Globus pallidus (tissue), 1 donor: ENCODE measurements at places on chromosomes 2 and 18.

GRCh38 chr2:24191848-24192247 lies 17.0 kb downstream of the FAM228A start:
- no peak for DNase-seq

GRCh38 chr18:64678048-64678447 lies 529.2 kb upstream of the LINC00305 start:
- DNase-seq = no peak

DNA sequence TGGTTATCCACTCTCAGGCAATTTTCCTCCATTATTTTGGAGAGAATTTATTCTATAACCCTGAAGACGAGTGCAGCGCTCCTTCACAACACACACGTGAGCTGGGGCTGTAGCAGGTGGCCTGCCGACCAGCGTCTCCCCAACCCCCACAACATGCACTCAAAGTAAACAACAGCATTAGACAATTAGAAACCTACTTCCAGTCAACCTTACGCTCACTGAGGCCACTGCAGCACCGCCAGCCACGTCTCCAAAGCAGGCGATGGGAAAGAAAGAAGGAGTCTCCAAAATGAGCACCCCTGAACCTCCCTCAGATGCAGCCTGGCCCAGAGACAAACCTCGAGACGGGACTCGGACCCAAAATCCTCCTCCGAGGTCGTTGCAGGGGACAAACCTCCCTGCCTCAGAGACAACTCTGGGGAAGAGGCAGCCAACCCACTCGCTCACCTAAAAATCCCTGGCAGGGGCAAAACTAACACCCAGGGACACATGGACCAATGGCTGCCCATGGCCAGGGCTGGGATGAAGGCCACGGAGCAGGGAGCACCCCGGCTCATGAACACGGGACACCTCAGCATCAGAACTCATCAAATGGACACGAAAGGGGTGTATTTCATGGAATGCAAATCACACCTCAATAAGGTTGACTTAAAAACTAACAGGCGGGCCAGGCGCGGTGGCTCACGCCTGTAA lies 2.6 kb downstream of the SLC66A2 start:
- no peak for DNase-seq

DNA sequence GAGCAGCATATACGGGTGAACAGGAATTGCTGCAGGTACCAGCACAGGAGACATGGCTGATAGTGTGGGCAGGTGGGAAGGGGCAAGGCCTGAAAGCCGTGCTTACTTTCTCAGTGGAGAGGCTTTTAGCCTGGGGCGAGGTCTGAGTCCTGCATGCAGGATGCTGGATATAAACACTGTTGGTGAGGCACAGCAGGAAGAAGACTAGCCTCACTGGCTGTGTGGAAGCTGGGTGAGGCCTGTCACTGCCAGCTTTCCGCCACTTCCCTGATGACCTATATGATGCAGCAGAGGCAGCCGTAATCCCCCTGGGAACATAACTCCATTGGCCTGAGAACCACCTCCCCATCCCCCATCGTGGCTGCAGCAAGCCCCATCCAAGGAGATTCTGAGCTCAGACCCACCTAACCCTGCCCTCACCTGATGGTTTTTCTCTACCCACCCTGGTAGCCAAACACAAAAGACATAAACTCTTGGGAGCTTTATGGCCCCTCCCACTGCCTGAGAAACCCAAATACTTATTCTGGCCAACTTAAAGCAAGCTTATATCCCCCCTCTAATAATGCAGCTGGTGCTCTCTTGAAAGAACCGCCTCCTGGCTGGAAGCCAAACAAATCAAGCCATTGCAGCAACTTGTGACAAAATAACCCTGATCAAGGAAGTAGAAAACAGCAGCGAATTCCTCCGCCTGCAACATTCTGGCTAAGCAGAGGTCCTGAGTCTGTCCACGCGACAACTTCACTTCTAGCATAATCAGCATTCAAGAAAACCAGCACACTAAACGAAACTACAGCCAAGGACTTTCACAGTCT lies 54.6 kb upstream of the DSC1 start:
- no peak for DNase-seq

DNA sequence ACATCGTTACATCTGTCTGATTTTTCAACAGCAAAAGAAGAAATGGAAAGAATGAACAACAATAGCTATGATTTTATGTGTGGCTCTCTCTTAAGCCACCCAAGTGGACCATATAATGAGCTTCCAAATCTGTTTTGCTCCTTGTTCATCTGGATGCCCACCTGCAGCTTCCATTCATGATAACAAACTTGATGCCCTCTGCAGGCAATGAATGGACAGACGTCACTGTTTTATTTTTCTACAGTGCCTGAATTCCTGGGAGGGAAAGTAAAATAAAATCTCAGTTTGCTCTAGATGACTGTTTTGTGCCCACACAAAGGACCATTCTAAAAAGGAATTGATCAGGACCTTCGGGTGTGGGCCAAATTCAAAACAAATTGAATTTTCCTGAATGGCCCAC lies 5.0 kb downstream of the MREG start:
- DNase-seq = no peak

- DNase-seq = no peak
Measured at GRCh38 chr2:122528958-122529705, 773.7 kb downstream of the TSN start.

DNA sequence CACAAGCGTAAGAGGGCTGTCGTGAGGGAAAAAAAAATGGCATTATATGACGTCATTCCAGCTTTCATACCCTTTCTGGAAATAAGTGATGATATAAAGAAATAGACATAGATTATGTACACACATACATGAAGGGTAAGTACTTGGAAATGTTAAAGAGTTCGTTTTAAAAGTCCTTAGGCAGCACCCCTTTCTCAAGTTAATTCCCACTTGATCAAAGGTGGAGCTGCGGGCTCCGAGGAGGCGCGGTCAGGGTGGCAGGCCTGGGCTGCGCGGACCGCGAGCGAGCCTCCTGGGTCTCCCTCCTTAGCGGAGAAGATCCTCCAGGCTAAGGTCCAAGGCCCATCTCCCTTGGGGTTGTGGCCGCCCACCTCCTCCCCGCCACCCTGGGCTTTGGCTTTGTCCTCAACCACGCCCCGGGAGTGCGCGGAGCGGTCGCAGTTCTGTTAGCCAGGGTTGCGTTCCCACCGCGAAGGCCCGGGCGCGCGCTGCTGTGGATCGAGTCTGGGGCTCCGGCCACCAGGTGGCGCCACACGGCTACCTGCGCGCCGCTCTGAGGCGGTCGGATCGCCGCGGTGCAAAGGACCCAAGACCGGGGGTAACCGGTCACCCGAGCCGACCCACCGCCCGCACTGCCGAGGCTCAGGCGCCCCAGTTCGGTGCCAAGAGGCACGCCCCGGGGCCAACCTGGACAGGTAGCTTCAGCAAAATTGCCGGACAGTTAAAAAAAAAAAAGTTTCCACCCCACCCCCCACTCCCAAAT lies 66.8 kb downstream of the HNRNPLL start:
- peak; percentile 25 for DNase-seq

GRCh38 chr18:55376387-55376786 lies 211.6 kb downstream of the TCF4 start:
- DNase-seq = no peak

GRCh38 chr2:7449298-7449697 lies 532.1 kb downstream of the RNF144A start:
- no peak for DNase-seq

DNA sequence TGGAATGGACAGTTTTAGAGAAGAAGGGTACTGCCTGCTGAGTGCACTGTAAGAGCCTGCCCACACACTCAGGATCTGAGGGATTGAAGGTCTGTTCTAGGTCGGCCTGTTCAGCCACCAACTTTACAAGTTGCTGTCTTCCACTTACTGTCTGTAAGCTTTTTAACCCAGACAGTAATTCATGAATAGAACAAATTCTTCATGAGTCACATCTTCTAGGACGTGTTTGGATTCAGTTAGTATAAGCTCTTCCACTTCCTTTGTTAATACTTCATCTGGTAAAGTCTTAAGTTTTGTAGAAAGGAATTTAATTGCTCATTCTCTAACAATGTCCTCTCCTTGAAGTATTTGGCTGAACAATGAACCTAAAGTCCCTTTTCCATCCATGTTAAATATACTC lies 74.6 kb downstream of the PDE11A start:
- no peak for DNase-seq

GRCh38 chr2:186515376-186515775 lies 29.3 kb downstream of the ZC3H15 start:
- no peak for DNase-seq

DNA sequence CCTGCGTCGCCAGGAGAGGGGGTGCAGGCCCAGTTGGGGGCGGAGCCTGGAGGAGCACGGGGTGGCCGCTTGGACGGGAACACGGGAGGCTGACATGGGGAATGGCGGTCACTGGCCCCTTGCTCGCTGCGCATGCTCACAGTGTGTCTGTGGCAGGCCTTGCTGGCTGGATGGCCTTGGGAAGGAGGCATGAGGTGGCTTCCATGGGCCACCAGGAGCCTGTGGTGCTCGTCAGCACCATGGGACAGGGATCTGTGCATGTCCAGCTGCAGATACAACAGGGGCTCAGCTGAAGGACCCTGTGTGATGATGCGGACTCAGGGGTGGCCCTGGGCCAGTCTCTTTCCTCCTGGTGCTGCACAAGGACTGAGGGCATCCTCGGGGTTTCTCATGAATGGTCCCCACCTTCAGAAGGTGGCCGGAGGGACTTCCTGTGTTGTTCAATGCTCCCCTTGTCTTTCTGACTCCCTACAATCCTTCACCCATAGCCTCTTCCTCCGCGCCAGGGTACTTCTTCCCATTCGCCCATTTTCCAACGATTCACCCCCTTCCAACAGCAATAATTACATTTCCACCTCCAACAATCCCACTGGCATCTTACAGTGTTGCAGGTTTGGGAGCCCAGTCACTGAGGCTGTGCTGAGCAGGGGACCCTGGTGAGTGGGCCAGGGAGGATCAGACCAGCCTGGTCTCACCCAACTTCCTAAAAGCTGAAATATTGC lies 3.4 kb upstream of the SP140L start:
- no peak for DNase-seq

GRCh38 chr2:210577263-210578071 lies 21.1 kb downstream of the CPS1 start:
- peak; percentile 80 for DNase-seq

DNA sequence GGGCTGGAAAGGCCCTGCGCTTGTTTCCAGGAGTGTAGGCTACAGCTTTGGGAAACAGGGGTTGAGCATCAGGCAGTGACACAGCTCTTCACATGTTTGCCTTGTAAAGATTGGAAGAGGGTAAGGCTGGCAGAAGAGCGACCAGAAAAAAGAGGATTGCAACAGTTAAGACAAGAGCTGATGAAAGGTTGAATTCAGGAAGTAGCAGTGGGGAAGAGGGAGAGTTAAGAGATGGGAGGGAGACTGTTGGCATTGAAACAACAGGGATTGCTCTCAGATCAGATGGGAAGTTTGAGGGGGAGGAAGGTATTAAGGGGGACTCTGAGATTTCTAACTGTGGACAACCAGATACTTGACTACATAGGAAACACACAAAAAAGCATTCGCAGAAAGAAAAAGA lies 96.9 kb downstream of the CTAGE1 start:
- DNase-seq = no peak

GRCh38 chr2:30979822-30980245 lies 158.4 kb downstream of the GALNT14 start:
- DNase-seq = no peak

DNA sequence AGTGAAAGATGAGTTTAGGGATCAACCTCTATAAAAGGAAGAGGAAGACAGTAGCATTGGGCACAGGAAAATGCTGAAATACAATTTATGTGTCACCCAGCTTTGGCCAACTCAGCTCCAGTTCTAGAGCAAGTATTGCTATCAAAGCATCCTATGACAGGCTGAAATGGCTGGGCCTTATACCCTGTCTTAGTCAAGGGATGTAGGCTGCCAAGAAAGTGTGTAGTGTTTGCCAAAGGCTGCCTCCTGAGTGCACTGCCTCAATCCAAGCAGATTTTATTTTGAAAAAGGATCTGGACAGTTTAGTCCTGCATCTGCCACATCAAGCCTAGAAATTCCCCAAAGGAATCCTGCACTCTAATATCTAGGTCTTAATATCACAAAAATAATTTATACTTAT lies 359.9 kb upstream of the ZC3H15 start:
- no peak for DNase-seq

- DNase-seq = no peak
Measured at GRCh38 chr2:217085543-217085942, 225.7 kb upstream of the TNP1 start.

DNA sequence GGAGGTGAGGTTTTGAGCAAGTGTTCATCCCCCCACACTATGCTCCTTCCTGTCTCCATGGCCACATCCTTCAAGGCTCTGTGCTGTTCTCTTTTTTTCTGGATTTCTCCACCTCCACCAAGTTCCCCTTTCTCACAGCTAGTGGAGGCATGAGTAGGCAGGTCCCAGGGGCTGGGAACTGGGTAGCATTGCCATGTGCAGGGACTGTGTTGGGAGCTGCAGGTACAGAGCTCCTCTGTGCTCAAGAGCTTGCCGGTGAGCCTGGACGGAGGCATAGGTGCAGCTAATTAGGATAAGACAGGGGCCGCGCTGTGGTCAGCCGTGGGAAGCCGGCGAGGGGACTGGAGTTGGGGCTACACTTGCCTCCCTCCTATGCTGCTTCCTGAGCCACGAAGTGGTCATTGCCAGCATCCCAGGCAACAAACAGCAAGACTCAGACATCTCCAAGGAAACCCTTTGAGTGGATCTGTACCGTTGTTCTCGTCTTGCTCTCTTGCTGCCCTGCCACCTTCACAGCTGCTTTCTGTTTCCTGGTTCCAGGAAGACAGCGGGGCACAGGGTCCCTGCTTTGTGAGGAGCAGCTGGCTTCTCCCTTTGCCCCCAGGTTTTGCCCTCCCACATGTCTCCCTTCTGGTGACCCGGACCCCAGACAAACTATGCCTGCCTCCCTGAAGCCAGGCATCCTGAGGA lies 36.9 kb downstream of the ATOH8 start:
- no peak for DNase-seq

GRCh38 chr2:176161825-176162626 lies 4.9 kb downstream of the HOXD3 start:
- no peak for DNase-seq

- DNase-seq = no peak
Measured at GRCh38 chr2:43443282-43443681, 152.6 kb downstream of the THADA start.

DNA sequence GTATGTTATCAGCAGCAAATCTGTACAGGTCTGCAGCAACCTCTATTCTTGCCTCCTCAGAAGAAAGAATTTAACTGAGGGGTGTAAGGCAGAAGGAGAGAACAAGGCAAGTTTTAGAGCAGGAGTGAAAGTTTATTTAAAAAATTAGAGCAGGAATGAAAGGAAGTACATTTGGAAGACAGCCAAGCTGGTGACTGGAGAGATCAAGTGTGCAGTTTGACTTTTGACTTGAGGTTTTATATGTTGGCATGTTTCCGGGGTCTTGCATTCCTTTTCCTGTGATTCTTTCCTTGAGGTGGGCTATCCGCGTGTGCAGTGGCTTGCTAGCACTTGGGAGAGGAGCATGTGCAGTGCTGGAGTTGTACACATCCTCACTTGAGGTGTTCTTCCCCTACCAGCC lies 16.5 kb upstream of the CERS6 start:
- DNase-seq = no peak

- DNase-seq = no peak
Measured at GRCh38 chr18:3713708-3714107, 263.7 kb downstream of the TGIF1 start.

DNA sequence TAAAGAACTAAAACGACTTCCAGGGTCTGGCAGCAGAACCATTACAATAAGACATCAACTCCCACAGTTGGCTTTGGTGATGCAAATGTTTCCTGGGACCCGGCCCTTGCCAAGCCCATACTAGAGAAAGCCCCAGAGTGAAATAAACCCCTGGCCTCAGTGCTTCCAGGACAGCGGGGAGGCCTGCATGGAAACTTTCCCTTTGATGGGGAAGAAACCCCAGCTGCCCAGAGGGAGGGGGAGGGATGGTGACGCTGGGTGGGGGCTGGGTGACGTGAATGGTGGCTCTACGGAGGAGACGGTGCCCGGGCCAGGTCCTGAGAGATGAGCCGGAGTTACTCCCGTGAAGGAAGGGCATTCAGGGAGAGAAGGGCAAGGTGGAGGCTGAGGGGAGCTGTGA lies 27.5 kb downstream of the INHBB start:
- no peak for DNase-seq
